Retinal pigment epithelial cell (primary cell): ENCODE measurements at places on chromosomes 12 and 14.

GRCh38 chr12:41365653-41366171 lies 177.6 kb downstream of the PDZRN4 start:
- DNase-seq: no peak

- DNase-seq: no peak
Measured at GRCh38 chr14:74437496-74438053, 11.6 kb upstream of the SYNDIG1L start.

DNA sequence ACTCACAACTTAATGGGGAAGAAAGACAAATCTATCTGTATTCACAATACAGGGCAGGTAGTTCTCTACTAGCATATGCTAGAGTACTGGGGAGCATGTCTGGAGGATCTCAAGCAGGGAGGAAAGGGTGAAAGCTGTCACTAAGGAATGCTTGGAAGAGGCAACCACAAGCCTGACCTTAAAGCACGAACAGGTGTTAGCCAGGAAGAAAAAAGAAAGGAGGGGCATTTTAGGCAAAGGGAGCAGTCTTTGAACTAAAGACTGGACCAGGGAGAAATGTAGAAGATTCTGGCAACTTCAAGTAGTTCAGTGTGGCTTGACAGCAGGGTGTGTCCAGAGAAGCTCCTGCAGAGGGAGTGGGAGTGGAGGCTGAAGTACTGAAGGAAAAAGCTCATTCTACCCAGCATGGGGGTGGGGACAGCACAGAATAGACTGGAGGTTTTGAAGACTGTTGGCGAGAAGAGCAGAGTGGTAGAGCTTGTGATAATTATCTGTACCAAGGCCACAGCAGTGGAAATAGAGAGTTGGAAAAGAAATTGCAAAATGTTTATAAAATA lies 50.9 kb downstream of the AP5M1 start:
- DNase-seq: no peak

- no peak for DNase-seq
Measured at GRCh38 chr12:131842169-131842568, 14.0 kb downstream of the MMP17 start.

DNA sequence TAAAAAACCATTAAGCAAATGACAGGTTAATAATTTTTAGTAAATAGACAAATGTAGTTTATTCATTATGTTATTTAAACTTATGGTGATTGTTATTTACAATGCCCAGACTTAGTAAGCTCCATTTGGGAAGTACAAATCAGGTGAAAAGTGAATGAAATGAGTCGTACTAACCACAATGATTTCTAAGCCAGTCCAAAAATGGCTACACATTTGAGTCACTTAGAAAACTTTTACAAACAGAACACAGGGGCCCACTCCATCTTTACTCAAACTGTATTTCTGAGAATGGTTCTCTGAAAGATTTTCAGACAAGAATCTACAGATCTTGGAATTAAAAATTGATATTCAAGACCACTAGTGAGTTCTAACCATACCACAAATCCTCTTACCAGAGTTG lies 653.3 kb upstream of the MIS18BP1 start:
- DNase-seq: no peak

DNA sequence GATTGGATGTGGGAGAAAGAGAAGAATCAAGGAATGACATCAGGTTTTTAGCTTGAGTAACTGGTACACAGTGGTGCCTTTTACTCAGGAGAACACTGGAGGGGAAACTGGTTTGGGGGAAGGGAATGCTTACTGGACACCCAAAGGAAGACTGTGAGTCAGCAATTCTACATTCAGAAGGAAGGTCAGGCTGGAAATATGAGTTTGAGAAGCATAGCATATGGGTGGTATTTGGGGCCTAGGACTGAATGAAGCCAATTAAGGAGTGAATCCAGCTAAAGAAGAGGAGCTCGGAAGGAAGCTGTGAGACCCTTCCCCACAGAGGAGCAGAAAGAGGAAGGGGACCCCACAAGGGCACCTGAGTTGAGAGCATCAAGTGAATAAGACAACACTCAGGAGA lies 35.4 kb downstream of the DMAC2L start:
- DNase-seq: no peak

- no peak for DNase-seq
Measured at GRCh38 chr12:98296462-98297079, 218.8 kb upstream of the TMPO start.

DNA sequence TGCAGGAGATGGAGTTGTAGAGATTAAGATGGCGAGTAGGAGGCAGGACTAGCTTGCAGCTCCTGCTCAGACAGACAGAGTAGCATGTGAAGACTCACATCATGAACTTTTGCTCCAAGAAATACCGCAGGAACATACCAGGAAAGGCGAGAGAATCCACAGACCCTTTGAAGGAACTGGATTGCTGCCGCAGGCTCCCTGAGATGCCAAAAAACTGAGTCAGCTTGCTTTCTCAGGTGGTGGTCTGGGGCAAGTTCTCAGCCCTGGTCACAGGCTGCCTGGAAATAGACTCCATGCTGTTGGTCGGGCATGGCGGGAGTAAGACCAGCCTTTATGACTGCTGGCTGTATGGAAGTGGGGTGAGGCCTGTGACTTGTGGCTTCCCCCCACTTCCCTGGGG lies 163.6 kb upstream of the NAV3 start:
- DNase-seq: no peak

DNA sequence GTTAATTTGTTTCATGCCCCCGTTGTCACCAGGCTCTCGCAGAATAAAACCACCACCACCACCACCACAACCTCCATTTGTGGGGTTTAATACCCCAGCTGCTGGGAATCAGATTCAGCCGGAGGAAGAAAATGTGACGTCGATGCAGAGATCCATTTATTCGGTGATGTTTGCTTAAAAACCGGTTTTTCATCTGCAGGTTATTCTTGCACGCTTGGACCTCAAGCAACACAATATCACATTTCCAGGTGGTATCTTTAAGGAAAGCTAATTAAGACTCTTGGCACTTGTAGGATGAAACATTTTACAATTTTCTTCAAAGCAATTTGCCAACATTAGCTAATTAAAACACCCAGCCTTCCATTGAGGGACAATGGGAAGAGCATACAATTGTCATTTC lies 39.8 kb downstream of the SPRING1 start:
- DNase-seq: no peak

GRCh38 chr12:98741556-98742265 lies 96.6 kb downstream of the APAF1 start:
- no peak for DNase-seq

DNA sequence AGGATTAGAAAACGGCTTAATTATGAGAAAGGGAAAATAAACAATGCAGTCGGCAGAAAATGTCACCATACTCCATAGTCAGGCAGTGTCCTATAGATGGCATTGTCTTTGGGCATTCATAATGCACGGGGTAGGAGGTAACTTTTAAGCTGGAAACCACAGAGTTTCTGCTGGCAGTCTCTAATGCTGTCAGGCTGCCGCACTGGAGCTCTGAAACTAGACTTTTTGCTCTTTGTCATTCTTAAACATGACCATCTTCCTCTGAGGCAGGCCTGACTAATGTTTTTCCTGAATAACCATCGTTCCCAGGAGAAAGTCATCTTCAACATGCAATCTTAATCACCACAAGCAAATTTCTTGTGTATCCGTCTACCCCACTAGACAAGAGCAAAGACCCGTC lies 108.8 kb downstream of the ETNK1 start:
- no peak for DNase-seq

- DNase-seq: no peak
Measured at GRCh38 chr12:49917166-49917787, 13.6 kb upstream of the FAIM2 start.

GRCh38 chr12:115421796-115422709 lies 738.1 kb upstream of the TBX3 start:
- no peak for DNase-seq

DNA sequence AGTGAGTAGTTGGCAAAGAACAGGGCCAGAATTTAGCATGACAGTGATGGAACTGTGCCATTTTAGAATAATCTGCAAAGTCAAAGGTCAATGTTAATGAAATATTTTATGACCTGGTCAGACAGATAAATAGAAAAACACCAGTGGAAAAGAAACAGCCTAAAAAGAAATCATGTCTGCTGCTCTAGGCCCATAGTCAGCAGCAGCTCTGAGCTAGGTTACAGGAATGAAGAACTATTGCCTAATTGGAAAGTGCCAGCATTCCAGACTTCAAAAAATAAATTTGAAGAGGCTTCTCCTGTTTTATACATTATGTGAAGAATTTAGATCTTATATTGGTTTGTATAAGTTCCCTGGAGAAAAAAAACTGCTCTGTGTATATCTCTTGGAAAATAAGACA lies 9.8 kb downstream of the NPC2 start:
- DNase-seq: no peak

- no peak for DNase-seq
Measured at GRCh38 chr14:71536015-71536740, 396.1 kb upstream of the RGS6 start.

GRCh38 chr12:94689646-94690036 lies 39.3 kb upstream of the TMCC3 start:
- no peak for DNase-seq

GRCh38 chr14:79661752-79662151 lies 549.6 kb downstream of the DIO2 start:
- peak; percentile 9 for DNase-seq

DNA sequence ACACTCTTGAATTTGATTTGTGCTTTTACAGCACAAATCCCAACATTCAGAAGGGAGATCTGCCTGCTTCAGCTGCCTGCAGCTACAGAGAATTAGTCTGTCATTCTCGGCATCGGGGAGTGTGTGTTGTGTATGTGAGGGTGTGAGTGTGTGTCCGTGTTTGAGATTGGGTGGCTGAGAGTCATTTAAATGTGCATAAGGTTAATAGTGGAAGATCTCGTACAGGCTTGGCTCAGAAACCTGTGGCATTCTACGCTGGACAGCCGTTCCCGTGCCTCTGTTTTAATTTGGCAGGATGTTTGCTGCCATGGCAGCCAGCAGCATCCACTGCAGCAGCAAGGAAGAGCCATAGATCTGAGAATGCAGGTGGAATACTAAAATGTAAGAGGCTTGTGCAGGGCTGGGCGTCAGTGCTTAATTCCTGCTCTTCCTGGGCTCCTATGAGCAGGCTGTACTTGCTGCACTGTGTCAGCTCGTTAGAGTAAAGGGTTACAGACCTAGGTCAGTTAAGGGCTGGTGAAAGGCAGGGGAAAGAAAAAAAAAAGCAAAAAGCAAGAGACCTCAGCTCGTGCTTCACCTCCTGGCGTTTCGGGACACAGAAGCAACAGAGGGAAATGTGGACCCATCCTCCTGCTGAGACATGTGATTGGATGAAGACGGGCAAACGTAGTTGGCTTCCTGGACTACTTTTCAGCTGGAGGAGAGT lies 205.4 kb downstream of the NAV3 start:
- DNase-seq: no peak

- no peak for DNase-seq
Measured at GRCh38 chr12:73935817-73936216, 601.8 kb upstream of the ATXN7L3B start.

DNA sequence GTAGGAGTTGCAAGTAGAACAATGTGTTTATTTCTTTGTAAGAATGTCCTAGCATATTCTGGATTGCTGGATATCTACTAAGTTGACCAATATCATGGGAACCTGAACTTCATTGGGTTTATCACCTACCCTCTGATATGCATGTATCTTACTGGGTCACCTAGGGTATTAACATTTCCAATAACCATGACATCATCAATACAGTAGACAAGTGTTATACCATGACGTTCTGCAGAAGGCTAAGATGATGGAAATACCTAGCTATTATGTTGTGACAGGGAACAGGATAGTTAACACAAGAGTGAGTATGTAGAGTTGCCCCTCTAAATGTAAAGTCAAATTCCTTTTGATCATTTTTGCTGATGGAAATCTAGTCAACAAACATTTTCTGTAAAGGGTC lies 26.0 kb downstream of the GPR65 start:
- no peak for DNase-seq

DNA sequence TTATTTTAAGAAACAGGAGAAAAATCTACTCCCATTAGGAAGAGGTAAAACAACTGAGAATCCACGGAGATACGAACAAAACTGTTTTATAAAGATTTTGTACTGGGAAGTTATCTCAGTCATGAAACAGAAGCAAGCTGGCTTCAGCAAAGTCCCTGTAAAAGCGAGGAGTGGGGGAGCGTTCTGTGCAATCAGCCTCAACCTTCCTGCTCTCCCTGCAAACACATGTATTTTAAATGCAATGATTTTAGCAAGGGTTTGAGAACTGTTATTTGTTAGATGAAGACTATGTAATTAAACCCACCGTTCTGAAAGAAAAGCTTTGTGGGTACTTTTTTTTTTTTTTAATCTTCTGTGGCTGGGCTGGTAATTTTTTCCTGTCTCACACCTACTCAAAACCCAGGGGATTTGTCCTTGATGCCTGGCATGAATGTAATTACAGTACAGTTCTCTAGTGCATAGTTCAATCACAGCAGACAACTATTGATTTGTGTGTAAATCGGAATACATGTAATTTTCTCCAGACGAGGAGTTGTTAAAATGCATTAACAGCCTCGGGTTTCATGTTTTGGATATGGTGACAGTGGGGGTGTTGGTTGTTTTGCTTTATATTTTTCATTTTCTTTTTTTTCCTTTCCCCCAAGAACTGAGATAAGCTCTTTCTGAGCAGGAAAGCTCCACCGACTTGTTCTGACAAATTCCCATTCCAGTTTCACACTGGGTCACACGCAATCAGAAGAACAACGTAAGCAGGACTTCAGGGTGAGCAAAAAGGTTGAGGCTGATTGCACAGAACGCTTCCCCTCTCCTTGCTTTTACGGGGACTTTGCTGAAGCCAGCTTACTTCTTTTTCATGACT lies 153.6 kb downstream of the PHLDA1 start:
- DNase-seq: peak; percentile 90

DNA sequence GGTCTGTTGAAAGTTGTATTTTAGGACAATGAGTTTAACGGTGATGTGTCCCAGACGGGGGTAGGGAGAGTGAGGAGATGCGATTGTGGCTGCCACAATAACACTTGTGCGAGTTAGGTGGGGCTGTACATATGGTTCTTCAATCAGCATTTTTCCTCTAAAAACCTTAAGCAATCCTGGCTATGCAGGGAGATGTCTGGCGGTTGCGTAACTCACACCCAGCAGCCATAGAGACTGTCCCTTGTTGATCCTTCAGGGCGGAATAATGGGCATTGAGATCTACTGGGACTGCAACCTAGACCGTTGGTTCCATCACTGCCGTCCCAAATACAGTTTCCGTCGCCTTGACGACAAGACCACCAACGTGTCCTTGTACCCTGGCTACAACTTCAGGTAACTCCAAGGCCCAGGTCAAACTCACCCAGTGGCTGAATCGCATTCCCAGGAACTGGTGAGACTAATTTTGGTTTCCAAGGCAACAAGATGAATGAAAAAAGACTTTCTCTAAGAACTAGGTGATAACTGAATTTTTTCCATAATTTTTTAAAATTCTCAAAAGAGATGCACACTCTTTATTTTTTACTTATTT lies 34.6 kb downstream of the P2RX7 start:
- DNase-seq: no peak

DNA sequence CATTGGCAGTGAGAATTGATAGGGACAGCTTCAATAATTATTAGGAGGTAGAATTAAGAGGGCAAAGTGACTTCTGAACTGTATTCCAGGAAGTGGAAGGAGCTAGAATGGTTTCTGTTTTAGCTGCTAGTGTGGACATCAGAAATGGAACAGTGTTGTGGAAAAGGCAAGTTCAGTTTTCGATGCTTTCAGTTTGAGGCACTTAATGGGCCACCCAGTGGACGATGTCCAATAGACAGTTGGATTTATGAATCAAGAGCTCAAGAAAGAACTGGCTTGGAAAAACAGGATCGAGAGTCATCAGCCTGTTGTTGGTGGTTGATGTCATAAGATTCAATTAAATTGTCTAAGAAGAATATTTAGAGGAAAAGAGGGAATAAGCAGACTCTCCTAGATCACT lies 136.3 kb downstream of the DYRK2 start:
- DNase-seq: no peak
